Effector memory CD4-positive, alpha-beta T cell (primary cell): ENCODE measurements at places on chromosomes 1 and 21.

- no peak for DNase-seq
These were observed 29.3 kb downstream of the C1orf116 start for GRCh38 chr1:207003210-207003609.

DNA sequence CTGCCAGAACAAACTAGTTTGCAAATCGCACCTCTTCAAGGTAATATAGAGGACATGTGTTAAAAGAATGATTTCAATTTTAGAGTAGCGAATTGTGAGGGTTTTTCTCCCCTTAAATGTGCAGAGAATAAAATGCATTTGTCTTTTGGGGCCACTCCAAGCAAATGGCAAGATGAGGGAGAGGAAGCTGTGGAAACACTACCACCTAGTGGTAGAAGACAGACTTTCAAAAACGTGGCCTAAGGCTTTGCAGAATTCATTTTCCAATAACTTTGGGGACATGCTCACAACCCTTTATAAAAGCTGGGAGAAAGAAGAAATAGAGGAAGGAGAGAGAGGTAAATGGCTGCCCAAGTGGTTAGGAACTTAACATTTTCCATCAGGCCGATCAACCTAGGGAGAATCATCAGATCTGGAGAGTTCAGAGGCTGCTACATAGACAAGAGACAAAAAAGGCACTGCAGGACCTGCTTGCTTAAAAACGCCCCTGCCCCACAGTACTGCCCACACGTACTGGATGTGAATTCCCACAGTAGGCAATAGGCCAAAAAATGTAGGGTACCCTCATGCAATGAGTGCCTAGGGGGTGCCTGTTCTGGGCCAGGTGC, 15.7 kb upstream of the RCAN1 start:
- no peak for DNase-seq

GRCh38 chr1:190193508-190194115, 284.1 kb downstream of the BRINP3 start:
- DNase-seq = no peak

- no peak for DNase-seq
These were observed 79.5 kb upstream of the ZNF648 start for GRCh38 chr1:182141040-182141439.

DNA sequence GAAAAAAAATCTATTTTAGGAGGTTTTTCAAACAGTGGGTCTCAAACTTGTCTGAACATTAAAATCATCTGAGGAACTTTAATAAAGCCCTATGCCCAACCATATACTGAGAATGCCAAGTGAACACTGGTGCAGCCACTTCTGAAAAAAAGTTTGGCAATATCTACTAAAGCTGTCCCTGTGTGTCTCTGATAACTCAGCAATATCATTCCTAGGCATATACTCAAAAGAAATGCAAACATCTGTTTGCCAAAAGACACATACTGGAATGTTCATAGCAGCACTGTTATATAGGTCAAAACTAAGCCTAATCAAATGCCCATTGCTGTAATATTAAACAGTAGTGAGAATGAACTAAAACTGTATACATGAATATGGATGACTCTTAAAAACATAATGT, 74.2 kb upstream of the RGS4 start:
- DNase-seq = no peak

- DNase-seq = no peak
These were observed 179.2 kb downstream of the ATG4C start for GRCh38 chr1:62962901-62963776.
